Activated CD8-positive, alpha-beta memory T cell treated with anti-CD3 and anti-CD28 coated beads, Interleukin-2, amount 50 U/mL, for 48 hours (primary cell): ENCODE measurements at places on chromosomes 6 and 20.
A peak's percentile ranks its signal among the peaks of the same experiment; 100 is the strongest.

GRCh38 chr20:62304331-62305148 is 1.7 kb downstream of the ADRM1 start:
- no peak for DNase-seq

- DNase-seq: peak; percentile 66
Observed at GRCh38 chr6:34145161-34146020, 496 bp downstream of the GRM4 start.

- no peak for DNase-seq
Observed at GRCh38 chr6:156782691-156783320, 5.6 kb downstream of the ARID1B start.

DNA sequence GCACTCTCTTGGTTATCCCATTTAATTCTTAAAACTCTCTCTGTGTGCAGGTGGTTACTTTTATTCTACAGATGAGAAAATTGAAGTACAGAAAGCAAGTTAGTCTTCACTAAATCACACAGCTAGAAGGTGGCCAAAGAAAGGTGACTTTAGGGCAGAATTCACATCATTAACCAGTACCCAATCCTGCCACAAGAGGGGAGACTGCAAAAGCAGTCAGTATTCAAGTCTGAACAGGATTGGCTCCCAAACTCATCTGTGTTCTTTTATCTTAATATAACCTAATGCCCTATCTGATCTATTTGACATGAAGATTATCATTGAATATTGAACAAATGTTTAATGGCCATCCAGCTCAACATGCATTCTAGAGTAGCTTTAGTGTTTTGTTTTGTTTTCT is 225.3 kb upstream of the FAM83B start:
- no peak for DNase-seq

GRCh38 chr6:68915586-68915985 is 280.5 kb downstream of the ADGRB3 start:
- DNase-seq: no peak

GRCh38 chr20:10864076-10864672 is 190.4 kb upstream of the JAG1 start:
- DNase-seq: no peak

DNA sequence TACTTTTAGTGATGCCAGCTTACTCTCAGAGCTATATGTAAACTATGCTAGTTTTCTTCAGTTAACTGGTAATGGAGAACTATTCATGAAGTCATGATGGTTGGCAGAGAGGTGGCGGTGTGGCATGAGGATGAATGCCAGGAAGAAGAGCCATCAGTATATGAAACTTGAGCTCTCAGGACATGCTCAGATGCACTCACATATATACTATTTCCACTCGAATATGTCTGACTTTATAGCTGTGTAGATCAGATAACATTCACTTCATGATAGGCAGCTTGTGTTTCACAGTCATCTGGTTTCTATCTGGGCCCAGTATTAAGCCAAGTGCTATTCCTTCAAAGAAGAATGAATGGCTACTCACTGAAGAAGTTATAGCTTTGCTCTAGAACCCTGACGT is 46.2 kb upstream of the CEP85L start:
- DNase-seq: no peak

GRCh38 chr6:5098501-5099270 is 13.5 kb downstream of the PPP1R3G start:
- DNase-seq: no peak

- DNase-seq: no peak
Observed at GRCh38 chr6:158049055-158050028, 67.7 kb downstream of the SYNJ2 start.

- no peak for DNase-seq
Observed at GRCh38 chr6:92110403-92110802, 1309.0 kb downstream of the EPHA7 start.

- peak; percentile 63 for DNase-seq
Observed at GRCh38 chr20:57708694-57709673, 831 bp downstream of the PMEPA1 start.

GRCh38 chr6:11428371-11428770 is 109.2 kb upstream of the TMEM170B start:
- no peak for DNase-seq

GRCh38 chr20:43564993-43565757 is 6.3 kb downstream of the SGK2 start:
- DNase-seq: no peak

DNA sequence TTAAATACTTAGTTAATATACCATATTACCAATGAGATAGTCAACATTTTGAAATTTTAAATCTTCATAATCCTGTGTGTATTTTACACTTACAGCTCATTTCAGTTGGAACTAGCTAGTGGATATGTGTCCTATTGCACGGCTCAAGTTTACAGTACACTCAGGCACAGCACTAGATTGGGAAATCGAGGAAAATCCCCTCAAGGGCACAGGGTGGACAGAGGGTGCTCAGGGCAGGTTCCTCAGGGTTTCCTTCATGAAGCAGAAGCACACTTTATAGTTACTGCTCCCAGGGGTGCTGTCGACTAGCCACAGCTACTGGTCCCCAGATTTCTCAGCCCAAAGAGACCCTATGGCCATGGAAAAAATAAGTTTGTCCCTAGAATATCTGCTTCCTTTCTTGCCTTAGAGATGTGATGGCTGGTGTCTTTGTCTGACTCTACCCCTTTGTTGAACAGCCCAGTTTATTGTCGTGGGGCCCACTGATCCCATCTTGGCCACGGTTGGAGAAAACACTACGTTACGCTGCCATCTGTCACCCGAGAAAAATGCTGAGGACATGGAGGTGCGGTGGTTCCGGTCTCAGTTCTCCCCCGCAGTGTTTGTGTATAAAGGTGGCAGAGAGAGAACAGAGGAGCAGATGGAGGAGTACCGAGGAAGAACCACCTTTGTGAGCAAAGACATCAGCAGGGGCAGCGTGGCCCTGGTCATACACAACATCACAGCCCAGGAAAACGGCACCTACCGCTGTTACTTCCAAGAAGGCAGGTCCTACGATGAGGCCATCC is 1.5 kb downstream of the BTN2A1 start:
- no peak for DNase-seq

GRCh38 chr6:118620202-118620601 is 31.2 kb downstream of the CEP85L start:
- no peak for DNase-seq

GRCh38 chr20:32966881-32967781 is 37.1 kb downstream of the SUN5 start:
- peak; percentile 73 for DNase-seq

- no peak for DNase-seq
Observed at GRCh38 chr6:97214671-97215070, 68.3 kb downstream of the MMS22L start.

DNA sequence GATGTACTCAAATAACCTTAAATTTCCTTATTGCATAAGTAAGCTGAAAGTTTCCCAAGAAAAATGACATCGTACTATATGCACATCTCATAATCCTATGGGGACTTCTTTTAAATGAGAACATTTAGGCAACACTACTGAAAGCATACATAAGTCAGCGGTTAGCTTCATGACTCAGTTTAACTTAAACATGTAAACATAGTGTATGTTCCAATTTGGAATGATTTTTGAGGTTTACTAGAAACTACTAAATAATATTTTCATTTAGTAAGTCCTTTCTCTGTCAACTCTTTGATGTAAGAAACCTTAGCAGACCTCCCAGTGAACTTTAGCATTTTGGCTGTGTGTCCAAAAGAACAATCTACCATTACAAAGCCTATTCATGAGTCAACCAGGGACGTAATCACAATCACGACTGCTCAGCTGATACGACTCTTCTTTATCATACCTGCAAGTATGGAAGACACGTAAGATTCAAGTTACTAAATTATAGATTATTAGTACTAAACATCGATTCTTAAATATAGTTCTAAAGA is 19.3 kb downstream of the HIVEP2 start:
- DNase-seq: no peak

DNA sequence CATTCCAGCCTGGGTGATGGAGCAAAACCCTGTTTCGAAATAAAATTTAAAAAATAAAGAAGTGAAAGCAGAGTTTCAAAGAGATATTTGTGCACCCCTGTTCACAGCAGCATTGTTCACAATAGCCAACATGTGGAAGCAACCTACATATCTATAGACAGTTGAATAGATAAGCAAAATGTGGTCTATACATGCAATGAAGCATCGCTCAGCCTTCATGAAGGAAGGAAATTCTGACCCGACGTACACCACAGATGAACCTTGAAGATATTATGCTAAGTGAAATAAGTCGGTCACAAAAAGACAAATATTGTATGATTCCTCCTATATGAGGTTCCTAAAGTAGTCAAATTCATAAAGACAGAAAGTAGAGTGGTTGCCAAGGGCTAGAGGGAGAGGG is 6.5 kb upstream of the NCOA6 start:
- no peak for DNase-seq
